Stimulated activated CD4-positive, alpha-beta T cell treated with anti-CD3 and anti-CD28 coated beads, TNF-alpha, amount 100 ng/mL, for 4 hours (primary cell): ENCODE measurements at places on chromosomes 12 and 14.

DNA sequence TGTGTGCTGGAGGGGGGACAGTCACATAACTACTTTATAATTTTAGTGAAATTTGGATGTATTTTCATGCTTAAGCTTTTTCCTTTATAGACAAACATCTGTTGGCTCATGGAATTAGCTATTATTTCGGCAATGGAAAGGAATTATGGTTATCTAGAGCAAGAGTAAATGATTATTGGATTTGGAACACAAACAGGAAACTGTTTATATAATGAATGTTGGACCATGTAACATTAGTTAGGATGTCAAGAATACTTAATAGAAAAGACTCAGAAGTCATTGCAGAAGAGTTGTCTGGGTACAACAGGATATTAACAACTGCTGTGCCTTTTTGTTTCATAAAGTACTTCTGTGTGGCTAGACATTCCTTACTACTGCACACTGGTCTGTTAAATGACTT lies 108.7 kb downstream of the OTOGL start:
- no peak for DNase-seq

- no peak for DNase-seq
These were observed 27.1 kb upstream of the RNU6-8 start for GRCh38 chr14:32230181-32230580.

DNA sequence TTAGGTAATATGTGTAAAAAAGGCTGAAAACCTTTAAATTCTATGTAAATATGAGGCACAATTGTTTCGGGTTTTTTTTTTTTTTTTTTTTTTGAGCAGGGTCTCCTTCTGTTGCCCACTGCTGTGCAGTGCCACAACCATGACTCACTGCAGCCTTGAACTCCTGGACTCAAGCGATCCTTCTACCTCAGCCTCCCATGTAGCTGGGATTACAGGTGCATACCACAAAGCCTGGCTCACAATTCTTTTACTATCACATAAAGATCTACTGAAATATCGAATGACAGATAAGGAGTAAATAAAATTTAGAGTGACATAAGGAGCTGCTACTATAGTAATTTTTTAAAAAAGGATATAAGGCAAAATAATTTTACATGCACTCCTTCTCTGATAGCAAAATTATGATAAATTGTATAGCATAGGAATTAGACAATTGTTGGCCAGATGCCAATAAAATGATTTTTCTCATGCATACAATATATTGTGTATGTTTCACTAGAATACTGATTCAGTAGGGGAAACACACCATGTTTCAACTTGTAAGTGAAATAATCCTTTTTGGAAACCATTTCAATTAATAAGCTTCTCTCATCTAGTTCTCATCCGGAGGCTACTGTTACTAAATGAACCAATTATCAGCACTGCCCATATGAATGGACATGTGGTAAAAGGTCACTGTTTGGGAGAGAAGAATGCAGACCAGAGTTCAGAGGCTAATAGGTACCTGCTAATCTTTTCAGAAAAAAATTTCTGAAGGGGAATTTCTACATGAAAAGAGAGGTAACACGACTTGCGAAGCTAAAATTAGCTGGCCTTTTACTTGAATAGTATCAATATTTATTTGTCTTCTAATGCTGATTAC lies 108.4 kb downstream of the PPP1R12A start:
- no peak for DNase-seq

DNA sequence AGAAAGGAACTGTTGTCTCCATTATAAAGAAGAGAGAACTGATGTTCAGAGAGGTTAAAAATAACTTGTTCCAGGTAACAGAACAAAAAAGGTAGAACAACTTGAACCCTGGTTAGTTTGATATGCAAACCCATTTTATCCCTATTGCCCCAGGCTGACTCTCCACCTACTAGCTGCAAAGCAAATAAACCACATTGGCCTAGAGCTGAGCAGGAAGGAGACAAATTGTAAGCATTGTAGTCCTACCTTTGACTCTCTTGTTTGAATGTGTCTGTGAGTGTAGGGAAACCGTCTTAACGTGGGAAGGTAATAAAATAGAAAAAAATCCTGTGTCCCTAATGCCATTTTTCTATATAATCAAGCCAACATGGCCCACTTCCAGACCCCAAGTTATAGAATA lies 126.4 kb downstream of the CCER1 start:
- DNase-seq = no peak

- DNase-seq = no peak
These were observed 17.8 kb upstream of the PPP2R5C start for GRCh38 chr14:101743701-101744100.

GRCh38 chr14:61620130-61620946 lies 75.0 kb upstream of the HIF1A start:
- DNase-seq = no peak

DNA sequence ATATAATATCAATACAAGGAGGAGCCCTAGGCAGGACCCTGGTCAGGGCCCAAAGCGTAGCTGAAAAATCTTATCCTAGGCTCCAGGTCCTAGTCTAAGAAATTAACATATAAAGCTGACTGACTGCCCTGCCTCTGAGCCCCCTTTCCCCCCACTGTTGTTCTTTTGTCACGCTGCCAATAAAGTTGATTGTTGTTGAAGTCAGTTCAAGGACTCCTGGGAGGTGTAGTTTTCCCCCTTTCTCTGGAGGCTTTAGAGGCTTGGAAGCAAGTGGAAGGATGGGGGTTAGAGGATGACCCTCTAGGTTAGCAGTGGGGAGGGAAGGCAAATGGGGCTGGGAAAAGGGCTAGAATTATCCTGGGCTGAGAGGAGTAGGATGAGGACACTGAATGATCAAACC lies 3.2 kb downstream of the PPP1R1A start:
- no peak for DNase-seq

- no peak for DNase-seq
These were observed 20.2 kb downstream of the P2RX2 start for GRCh38 chr12:132638541-132639408.

DNA sequence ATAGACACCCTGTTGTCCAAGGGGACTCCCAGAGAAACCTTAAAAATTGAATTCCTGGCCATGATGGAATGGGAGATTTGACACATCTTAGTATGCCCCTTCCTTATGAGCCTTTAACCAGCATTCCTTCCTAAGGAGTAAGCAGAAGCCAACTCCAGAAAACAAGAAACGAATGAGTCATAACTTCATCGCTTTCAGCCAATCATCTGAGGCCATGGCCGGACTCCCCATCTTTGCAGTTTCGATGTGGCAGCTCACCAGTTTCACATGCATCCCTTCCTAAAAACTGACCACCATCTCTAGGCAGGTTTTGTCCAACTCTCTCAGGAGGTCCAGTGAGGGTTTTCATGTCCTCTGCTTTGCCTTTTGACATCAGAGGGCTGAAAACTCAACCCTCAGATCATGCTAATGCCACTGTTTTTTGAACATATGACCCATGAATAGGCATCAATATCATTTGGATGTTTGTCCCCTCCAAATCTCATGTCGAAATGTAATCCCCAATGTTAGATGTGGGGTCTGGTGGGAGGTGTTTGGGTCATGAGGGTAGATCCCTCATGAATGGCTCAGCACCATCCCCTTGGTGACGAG lies 19.9 kb downstream of the DAAM1 start:
- DNase-seq = no peak

GRCh38 chr12:12872934-12873275 lies 18.5 kb upstream of the GPRC5A start:
- DNase-seq = no peak

GRCh38 chr12:82461393-82461792 lies 103.1 kb downstream of the METTL25 start:
- no peak for DNase-seq

GRCh38 chr14:94540031-94540794 lies 21.0 kb upstream of the SERPINA4 start:
- DNase-seq = no peak

GRCh38 chr12:101795786-101796185 lies 35.0 kb downstream of the GNPTAB start:
- DNase-seq = no peak

DNA sequence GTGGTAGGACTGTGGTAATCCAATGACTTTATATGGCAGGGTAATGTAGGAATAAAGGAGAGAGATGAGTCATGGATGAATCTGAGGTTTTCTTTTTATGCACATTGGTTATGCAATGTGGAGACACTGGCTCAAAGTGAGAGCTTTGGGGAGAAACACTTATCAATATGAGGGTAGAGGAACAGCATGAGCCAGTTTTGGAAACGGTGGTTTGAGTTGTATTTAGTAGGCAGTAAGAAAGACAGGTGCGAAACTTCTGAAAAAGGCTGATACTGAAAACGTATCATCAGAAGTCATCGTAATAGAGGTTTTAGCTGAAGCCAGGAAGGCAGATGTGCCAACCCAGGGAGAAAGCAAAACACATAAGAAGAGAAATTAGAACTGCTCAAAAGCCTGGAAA lies 854.8 kb upstream of the SEL1L start:
- no peak for DNase-seq

- no peak for DNase-seq
These were observed 669.2 kb downstream of the DIO2 start for GRCh38 chr14:79542121-79542520.
